AML-193 (cell line): ENCODE measurements at places on chromosomes 4 and X.

DNA sequence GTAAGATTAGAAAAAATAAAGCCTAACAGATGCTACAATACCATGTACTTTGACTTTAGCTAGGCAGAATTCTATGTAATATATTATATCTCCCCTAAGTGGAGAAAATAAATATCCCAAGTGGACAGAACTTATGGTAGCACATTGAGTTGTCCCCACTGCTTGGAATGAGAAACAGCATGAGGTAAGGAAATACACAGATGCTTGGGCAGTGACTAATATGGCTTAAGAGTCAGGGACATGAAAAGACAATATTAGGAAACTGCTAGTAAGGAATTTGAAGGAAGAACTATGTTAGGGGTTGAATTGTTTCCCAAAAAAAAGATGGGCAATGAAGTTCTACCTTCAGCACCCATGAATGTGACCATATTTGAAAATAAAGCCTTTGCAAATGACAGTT, 2265.1 kb downstream of the PCDH7 start:
- no peak for DNase-seq

DNA sequence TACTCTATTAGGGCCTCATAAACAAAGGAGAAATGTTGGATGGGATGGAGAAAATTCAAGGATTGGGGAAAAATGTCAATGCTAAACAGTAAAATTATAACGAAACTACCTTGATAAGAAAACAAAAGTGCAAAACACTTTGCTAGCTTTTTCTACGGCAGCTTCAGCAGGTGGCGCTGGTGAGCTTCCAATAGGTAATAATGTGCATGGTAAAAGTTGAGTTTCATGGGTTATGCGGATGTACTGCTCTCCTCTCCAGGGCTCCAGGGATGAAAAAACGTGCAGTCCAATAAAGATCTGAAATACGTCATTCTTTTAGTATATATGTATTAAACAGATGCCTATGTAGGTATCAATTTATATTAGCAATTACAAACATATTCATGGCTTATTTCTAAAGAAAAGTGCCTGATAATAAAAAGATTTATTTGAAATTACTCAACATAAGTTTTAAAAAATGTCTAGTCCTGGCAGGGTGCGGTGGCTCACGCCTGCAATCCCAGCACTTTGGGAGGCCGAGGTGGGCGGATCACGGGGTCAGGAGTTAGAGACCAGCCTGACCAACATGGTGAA, 239.6 kb downstream of the GRXCR1 start:
- DNase-seq, result peak; percentile 55

- DNase-seq, result no peak
These were observed 548 bp downstream of the NEUROG2 start for GRCh38 chr4:112515198-112516065.

- DNase-seq, result no peak
These were observed 13.7 kb downstream of the RASSF6 start for GRCh38 chr4:73606465-73606974.

- DNase-seq, result no peak
These were observed 140.8 kb upstream of the AGA start for GRCh38 chr4:177582992-177583391.

DNA sequence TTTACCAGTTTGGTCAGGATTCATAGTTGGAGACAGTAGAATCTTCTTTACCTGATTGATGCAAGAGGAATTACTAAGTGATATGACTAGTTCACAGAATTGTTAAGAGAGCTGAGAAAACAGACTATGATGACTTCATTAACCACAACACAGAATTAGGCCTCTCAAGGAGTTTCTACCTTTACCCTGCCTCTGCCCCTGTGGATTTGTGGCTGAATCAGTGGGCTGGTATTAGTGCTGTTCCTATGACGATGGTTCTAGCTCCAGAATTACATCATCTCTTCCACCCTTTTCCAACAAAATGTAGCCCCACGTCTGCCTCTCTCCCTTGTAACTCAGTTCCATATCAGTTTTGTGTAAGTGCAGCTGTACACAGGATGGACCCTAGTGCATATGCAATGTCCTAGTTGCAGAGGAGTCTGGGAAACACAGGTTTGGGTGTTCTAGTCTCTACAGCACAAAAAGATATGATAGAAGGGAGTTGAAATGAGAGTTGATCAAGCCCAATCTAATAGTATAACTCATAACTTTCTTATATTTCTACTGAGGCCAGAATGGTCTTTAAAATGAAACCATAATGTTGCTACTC, 99.3 kb downstream of the ANXA5 start:
- no peak for DNase-seq

DNA sequence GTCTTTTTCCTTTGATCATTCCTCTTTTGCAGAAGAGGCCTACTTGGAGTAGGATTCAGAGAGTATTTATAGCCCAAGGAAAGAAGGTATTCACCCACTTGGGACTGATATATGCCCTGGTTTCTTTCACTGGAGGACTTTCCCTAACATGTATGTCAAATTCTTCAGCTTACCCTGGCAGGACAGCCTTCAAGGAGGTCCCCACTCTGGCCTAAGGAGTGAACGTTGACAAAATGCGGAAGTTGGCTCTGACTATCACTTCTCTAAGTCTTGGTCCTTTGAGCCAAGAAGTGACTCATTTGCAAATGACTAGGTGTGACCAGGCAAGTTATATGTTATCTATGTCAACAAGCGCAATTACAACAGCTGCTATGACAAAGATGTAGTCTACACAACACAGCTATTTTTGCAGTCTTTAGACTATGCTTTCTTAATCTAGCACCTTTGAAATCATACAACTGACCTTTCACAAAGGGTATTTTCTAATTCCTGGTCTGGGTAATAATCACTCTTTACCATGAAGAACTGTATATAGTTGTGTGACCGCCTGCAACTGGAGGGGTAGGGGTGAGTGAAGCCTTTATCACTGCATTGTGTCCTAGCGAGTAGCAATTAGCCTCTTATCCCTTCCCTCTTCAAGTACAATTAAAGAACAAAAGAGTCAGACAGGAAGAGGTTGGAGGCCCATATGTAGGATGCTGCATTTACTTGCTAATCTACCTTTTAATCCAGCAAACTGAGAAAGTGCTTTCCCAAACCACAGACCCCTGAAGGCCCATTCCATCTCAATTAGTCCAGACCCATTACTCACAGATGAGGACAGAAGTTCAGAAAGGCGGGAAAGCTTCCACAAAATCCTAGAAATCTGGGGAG, 50.1 kb downstream of the RASGEF1B start:
- peak; percentile 85 for DNase-seq

DNA sequence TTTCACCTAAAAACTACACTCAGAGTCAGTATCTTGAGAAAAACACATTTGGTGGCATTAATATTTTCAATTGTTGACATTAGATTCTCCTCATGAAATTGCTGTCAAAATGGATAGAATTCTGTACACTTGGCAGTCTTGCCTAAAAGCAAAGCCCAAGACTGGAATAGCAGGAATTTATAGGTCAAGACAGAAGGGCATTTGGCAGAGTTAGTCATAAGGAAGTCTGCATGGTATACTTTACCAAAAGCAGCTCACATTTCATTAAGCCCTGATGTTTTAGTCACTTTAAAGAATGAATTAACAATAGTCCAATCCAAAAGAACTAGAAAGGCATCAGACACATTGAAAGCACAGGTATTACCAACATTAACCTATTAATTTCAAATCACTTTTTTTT, 7.1 kb downstream of the CCDC160 start:
- no peak for DNase-seq

DNA sequence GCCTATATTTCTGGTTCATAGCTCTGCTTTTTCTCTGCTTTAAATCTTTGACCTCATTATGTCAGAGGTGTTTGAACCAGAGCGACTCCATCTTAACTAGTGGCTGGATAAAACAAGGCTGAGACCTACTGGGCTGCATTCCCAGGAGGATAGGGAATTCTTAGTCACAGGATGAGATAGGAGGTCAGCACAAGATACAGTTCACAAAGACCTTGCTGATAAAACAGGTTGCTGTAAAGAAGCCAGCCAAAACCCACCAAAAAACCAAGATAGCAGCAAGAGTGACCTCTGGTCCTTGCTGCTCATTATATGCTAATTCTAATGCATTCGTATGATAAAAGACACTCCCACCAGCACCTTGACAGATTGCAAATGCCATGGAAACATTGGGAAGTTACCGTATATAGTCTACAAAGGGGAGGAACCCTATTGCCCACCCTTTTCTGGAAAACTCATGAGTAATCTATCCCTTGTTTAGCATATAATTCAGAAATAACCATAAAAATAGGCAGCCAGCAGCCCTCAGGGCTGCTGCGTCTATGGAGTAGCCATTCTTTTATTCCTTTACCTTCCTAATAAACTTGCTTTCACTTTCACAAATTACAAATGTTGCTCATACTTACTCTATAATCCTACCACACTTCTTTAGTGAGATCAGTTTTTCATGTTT, 193.9 kb downstream of the NAF1 start:
- no peak for DNase-seq

- no peak for DNase-seq
These were observed 118.2 kb downstream of the PCDH7 start for GRCh38 chr4:30838331-30838730.

DNA sequence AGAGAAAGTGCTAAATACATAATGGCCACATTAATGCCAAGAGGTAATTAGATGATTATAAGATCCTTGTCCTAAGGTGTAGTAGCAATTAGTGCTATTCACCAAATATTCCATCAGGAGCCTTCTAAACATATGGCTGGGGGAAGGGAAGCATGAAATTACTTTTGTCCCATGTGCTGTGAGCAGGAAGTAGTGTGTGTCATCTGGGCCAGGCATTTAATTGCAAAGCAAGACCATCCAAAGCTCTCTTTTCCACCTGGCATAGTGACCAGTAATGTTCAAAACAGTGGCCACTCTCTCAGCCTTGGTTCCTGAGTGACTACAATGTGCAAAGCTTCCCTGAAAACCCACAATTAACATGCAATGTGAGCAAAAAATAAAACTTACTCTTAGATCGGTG, 144.2 kb upstream of the FAM241A start:
- DNase-seq, result no peak

GRCh38 chrX:47143894-47144625, 442 bp downstream of the NDUFB11 start:
- DNase-seq, result peak; percentile 10

DNA sequence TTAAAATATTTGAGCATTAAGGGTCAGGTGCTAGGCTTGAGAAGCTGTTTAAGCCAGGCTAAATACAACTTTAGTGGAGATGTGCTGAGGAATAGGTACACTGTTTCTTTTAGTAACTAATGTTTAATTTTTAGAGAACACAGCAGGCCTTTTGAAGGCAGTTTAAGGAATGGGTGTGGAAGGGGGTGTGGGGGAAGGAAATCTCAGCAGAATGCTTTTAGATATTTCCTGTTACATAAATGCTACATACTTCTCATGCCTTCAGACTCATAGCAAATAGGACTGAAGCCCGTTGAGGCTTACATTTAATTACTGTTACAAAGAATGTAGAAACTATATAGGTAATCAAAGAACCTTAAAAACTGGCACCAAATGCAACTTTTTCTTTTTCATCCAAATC, 66.3 kb downstream of the WWC2 start:
- DNase-seq, result no peak

GRCh38 chr4:57168982-57169381, 58.8 kb upstream of the IGFBP7 start:
- DNase-seq, result no peak

DNA sequence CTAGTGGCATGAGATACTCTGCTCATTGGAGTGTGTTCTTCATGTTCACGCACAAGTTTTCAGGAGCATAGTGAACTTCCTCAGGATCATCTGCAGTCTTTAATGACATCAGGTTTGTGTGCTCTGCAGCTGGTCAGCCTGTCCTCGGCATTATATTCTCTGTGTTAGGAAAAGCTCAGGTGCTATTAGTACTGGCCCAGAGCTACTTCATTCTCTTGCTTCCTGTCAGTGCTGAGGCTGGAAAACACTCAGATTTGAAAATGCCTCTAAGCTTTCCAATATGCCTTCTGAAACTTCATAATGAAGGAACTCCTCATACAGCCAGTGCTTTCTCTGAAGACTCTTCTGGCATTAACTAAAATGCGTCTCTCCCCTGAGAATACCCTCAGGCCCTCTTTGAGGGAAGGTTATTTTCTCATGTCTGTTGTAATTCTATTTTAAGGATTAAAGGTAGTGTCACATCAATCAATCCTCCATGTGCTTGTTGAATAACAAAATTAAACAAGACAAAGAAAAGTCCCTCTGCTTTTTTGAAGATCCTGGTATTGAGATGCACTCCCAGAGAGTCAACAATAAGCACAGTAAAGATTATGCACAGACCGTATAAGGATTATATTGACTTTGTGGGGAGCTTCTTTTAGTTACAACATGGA, 666.4 kb downstream of the ADGRL3 start:
- DNase-seq, result no peak

- no peak for DNase-seq
These were observed 124.2 kb upstream of the EOLA2 start for GRCh38 chrX:150062292-150063137.

GRCh38 chr4:117889978-117890377, 144.3 kb upstream of the NDST3 start:
- no peak for DNase-seq

DNA sequence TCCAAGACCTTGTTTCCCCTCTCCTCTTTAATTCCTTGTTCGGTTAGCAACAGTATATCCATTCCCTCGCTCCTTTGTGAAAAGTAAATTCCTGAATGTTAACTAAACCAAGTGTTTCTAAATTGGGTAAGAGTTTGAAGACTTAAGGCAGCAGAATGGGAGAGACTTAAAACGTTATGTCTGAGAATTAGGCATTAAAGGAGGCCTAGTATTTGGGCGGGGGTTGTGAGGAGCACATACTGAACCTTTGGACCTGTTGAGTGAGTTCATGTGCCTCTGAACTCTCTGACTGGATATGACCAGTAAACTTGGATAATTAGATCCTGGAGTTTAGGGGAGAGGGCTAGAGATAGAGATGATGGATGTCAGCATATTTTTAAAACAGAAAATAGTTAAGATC, 1.2 kb downstream of the MSMO1 start:
- DNase-seq, result no peak

GRCh38 chr4:36328130-36328529, 46.7 kb downstream of the DTHD1 start:
- peak; percentile 54 for DNase-seq

- no peak for DNase-seq
These were observed 48.6 kb downstream of the RPGR start for GRCh38 chrX:38278682-38279081.

DNA sequence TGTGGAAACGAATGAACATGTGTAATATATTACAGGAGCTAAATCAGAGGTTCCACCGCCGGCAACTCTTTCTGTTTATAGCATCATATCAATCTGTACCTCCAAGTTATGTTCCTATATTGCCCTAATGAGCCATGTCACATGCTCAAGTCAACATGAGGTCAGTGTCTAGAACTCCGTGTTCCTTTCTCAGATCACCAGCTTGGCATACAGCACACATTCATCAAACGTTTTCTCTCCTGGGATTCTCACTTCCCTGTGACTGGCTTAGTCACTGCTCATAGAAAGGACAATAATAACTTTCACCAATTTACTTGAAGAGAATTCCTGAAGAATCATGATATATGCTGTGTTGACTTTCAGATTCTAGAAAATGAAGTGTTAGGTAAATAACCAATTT, 532.0 kb upstream of the SPANXN1 start:
- no peak for DNase-seq

- no peak for DNase-seq
These were observed 61.9 kb downstream of the FAM53A start for GRCh38 chr4:1622238-1622637.
